Amygdala (tissue), 56 donors: ENCODE measurements at places on chromosomes 12 and 14.

GRCh38 chr12:6570264-6570887 lies 2.3 kb upstream of the NOP2 start:
- DNase-seq = no peak

DNA sequence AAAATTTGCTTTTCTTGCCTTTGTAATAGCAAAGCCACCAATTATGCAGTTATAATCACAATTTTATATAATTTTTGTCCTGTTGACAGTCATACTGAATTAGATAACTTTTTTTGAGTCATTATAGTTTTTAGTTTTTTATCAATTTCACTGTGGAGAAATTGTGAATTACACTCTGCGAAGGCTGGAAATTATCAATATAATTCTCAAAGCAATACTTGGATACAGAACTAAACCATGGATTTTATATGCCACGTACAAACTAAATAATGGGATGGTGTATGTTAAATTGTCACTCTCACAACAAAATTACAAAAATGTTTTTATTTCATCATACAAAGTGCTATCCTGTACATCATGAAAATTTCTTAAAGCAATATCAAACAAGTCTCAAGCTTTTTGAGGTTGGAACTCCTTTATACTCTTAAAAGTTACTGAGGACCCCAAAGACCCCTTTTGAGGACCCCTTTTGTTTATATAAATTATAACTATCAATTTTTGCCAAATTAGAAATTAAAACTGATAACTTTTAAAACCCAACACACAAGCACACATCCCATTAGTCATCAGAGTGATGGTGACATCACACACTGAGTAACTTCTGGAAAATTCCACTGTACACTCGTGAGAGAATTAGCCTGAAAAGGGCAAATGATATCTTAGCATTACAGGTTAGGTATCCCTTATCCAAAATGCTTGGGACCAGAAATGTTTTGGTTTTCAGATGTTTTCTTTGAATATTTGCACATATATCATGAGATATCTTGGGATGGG lies 19.8 kb upstream of the AQP2 start:
- DNase-seq = no peak

DNA sequence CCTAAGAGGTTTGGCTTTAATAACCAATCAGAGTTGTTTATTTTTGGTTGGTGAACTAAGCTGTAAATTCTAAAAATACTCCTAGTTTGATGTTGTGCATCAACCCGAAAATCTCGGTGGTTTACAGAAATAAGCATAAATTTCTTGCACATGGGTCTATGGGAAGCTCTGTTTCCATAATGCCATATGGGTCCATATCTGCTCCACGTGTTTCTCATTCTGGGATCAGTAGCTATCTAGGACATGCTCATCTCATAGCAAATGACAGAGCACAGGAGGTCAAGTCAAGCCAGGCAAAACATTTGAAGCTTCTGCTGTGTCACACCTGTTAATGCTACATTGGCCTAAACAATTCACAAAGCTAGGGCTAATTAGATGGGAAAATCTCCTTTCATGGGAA lies 23.1 kb downstream of the NUP37 start:
- no peak for DNase-seq

DNA sequence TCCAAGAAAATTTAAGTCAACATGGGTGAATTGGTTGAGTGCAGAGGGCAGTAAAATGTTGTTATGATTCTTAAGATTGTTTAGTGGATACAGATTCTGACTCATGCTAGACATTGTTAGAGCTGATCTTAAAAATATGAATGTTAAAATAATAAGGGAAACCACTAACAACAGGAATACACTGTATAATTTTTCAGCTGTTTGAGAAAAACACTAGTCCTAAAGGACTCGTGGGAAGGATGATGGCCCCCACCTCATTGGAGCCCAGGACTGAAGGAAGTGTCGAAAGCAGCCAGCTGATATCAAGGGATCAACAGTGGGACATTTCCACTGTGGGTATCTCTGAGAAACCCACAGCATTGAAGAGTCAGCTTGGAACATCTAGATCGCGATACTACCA lies 82.9 kb upstream of the SCAF11 start:
- no peak for DNase-seq
